ENCODE measurements at places on chromosomes 7 and 10.
A peak's percentile ranks its signal among the peaks of the same experiment; 100 is the strongest.

DNA sequence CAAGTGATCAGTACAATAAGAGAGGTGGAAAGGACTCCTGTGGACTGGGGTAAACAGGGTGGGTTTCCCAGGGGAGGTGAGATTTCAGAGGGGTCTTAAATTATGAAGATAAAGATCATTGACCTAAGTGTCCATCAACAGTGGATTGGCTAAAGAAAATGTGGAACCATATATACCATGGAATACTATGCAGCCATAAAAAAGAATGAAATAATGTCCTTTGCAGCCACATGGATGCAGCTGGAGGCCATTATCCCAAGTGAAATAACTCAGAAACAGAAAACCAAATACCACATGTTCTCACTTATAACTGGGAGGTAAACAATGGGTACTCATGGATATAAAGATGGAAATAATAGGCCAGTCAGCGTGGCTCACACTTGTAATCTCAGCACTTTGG, 28.9 kb upstream of the CUX1 start:
- H3K27me3 ChIP-seq = peaks cover 27% of the 10 kb centered on the region
- H3K4me3 ChIP-seq = no peak overlapping the region
- H3K27ac ChIP-seq = no peak overlapping the region
- H3K36me3 ChIP-seq = no peaks in the 10 kb centered on the region
- no peak for DNase-seq
- H3K4me1 ChIP-seq = peaks cover 6% of the 10 kb centered on the region

- no peak overlapping the region for H3K27ac ChIP-seq
- no peak overlapping the region for H3K4me3 ChIP-seq
- no peaks in the 10 kb centered on the region for H3K27me3 ChIP-seq
- no peak for DNase-seq
- no peaks in the 10 kb centered on the region for H3K4me1 ChIP-seq
Observed at GRCh38 chr10:108598831-108599230, 1324.5 kb downstream of the XPNPEP1 start.

DNA sequence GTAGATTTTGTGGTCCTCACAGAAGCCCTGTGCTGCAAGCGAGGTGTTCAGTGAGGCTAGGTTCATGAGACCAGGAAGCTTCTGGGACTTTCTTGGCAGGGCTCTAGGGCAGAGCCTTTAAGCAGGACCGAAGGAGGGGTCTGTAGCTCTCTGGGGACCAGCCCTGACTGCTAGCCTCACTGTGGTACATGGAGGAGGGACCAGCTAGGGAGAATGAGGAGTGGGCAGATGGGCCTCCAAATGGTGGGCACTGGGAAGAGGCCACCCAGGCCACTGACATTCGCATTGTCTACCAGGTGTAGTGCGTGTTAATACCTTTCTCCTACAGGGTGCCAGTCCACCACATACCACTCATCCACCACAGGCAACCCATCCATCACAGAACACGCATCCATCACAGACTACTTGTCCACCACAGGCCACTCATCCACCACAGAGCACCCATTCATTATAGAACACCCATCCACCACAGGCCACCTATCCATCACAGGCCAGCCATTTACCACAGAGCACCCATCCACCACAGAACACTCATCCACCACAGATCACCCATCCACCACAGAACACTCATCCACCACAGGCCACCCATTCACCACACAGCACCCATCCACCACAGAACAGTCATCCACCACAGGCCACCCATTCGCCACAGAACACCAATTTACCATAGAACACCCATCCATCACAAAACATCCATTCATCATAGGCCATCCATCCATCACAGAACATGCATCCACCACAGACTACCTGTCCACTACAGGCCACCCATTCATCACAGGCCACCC, 31.6 kb upstream of the ZNF488 start:
- no peak for DNase-seq
- H3K4me3 ChIP-seq = no peak overlapping the region
- no peaks in the 10 kb centered on the region for H3K36me3 ChIP-seq
- no peaks in the 10 kb centered on the region for H3K4me1 ChIP-seq
- no peak overlapping the region for H3K27ac ChIP-seq
- H3K27me3 ChIP-seq = peaks cover 5% of the 10 kb centered on the region

GRCh38 chr10:3564346-3565002, 220.5 kb downstream of the KLF6 start:
- DNase-seq = no peak
- H3K4me1 ChIP-seq = peaks cover 8% of the 10 kb centered on the region

- H3K4me1 ChIP-seq = peaks cover 5% of the 10 kb centered on the region
- H3K36me3 ChIP-seq = no peaks in the 10 kb centered on the region
- no peak overlapping the region for H3K27ac ChIP-seq
- peaks cover 22% of the 10 kb centered on the region for H3K27me3 ChIP-seq
- H3K4me3 ChIP-seq = no peak overlapping the region
Observed at GRCh38 chr10:121594623-121595350, 3.5 kb downstream of the FGFR2 start.

DNA sequence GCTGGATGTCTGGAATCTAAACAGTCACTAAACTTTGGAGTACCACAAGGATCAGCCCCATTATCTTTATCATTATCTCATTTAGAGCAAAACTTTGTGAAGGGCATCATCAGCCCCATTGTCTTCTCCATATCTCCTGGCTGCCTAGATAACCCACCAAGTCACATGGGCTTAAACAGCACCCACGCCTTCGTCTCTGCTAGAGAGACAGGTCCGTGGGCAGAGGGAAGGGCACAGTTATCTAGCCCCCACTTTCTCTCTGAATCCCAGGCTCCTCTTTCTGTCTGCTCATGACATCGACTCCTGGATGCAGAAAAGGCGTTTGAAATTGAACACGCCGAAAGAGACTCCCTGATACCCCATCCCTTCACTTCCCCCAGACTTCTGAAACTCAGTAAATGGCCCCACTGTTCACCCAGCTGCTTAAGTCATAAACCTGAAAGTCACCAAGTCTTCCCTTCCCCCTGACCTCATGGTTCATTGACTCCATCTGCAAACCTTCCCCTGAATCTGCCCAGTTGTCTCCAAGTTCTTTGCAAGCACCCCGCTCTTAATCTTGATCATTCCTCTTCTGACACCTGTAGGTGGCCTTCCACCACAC, 20.9 kb upstream of the PARD3 start:
- H3K4me1 ChIP-seq = no peaks in the 10 kb centered on the region
- no peak overlapping the region for H3K4me3 ChIP-seq
- no peak overlapping the region for H3K27ac ChIP-seq
- H3K36me3 ChIP-seq = peaks cover 3% of the 10 kb centered on the region
- H3K27me3 ChIP-seq = no peaks in the 10 kb centered on the region
- no peak for DNase-seq

DNA sequence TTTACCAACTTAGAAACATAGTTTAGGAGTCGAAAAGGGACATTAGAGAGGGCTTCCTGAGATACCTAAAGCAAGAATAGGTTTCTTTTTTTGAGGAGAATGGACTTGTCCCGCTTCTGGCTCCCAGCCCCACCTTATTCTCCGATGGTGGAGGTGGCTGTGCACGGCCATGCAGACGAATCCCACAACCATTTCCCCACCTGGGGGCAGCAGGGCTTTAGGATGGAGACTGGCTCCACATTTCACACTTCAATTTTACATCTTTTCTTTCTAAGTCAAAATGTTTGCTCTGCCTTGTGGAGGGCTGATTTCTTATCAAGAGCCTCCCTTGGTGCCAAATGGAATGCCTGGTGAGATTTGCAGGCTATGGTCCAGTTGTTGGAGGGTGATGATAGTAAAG, 118.5 kb downstream of the GLRX3 start:
- H3K27me3 ChIP-seq = no peaks in the 10 kb centered on the region
- no peak for DNase-seq
- H3K36me3 ChIP-seq = no peaks in the 10 kb centered on the region
- no peak overlapping the region for H3K4me3 ChIP-seq

GRCh38 chr7:134371971-134372370, 55.2 kb upstream of the SLC35B4 start:
- H3K4me3 ChIP-seq = no peak overlapping the region
- DNase-seq = no peak
- H3K36me3 ChIP-seq = no peaks in the 10 kb centered on the region
- H3K4me1 ChIP-seq = no peaks in the 10 kb centered on the region
- peaks cover 25% of the 10 kb centered on the region for H3K27me3 ChIP-seq

GRCh38 chr7:78716876-78717275, 736.6 kb downstream of the MAGI2 start:
- peaks cover 2% of the 10 kb centered on the region for H3K36me3 ChIP-seq
- no peak for DNase-seq
- H3K27me3 ChIP-seq = no peaks in the 10 kb centered on the region
- no peaks in the 10 kb centered on the region for H3K4me1 ChIP-seq
- H3K4me3 ChIP-seq = no peak overlapping the region
- H3K27ac ChIP-seq = no peak overlapping the region

- no peak for DNase-seq
- no peak overlapping the region for H3K27ac ChIP-seq
- H3K4me1 ChIP-seq = peaks cover 3% of the 10 kb centered on the region
- no peaks in the 10 kb centered on the region for H3K36me3 ChIP-seq
- no peak overlapping the region for H3K4me3 ChIP-seq
- peaks cover 33% of the 10 kb centered on the region for H3K27me3 ChIP-seq
Observed at GRCh38 chr7:23373151-23374004, 74.2 kb downstream of the MALSU1 start.

- no peak overlapping the region for H3K4me3 ChIP-seq
- DNase-seq = no peak
- H3K27me3 ChIP-seq = no peaks in the 10 kb centered on the region
Observed at GRCh38 chr7:137018468-137018867, 150.0 kb downstream of the CHRM2 start.

GRCh38 chr10:101041252-101041761, 10.3 kb downstream of the SFXN3 start:
- peak; percentile 71 for DNase-seq
- no peak overlapping the region for H3K27ac ChIP-seq
- H3K4me1 ChIP-seq = peaks cover 23% of the 10 kb centered on the region
- no peak overlapping the region for H3K4me3 ChIP-seq
- peaks cover 29% of the 10 kb centered on the region for H3K36me3 ChIP-seq
- peaks cover 2% of the 10 kb centered on the region for H3K27me3 ChIP-seq

DNA sequence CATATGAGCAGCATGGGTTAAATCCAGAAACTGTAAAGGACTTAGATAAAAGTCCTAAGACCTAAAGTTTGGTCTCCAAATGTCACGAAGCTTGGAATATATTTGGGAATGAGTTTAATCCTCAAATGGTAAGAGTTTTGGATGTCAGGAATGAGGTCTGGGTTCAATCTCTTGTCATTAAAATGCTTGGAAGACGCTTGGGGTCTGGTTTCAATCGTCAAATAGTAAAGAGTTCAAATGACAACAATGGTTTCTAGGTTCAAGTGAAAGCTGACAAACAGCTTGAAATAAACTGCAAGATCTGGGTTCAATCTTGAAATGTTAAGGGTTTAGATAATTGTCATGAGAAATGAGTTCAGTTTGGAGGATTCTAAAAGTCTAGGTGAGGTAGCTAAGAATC, 385.5 kb upstream of the HPS1 start:
- no peak overlapping the region for H3K4me3 ChIP-seq
- H3K27me3 ChIP-seq = no peaks in the 10 kb centered on the region
- no peaks in the 10 kb centered on the region for H3K4me1 ChIP-seq
- H3K27ac ChIP-seq = no peak overlapping the region

GRCh38 chr10:3002304-3002703, 65.0 kb upstream of the PFKP start:
- H3K27me3 ChIP-seq = peaks cover 23% of the 10 kb centered on the region
- H3K4me1 ChIP-seq = peaks cover 2% of the 10 kb centered on the region
- no peaks in the 10 kb centered on the region for H3K36me3 ChIP-seq
- H3K27ac ChIP-seq = no peak overlapping the region
- no peak overlapping the region for H3K4me3 ChIP-seq
- no peak for DNase-seq

GRCh38 chr10:30359373-30360206, 10.5 kb upstream of the MTPAP start:
- H3K27ac ChIP-seq = no peak overlapping the region
- H3K4me3 ChIP-seq = no peak overlapping the region
- H3K36me3 ChIP-seq = no peaks in the 10 kb centered on the region
- H3K4me1 ChIP-seq = no peaks in the 10 kb centered on the region
- DNase-seq = peak; percentile 52

DNA sequence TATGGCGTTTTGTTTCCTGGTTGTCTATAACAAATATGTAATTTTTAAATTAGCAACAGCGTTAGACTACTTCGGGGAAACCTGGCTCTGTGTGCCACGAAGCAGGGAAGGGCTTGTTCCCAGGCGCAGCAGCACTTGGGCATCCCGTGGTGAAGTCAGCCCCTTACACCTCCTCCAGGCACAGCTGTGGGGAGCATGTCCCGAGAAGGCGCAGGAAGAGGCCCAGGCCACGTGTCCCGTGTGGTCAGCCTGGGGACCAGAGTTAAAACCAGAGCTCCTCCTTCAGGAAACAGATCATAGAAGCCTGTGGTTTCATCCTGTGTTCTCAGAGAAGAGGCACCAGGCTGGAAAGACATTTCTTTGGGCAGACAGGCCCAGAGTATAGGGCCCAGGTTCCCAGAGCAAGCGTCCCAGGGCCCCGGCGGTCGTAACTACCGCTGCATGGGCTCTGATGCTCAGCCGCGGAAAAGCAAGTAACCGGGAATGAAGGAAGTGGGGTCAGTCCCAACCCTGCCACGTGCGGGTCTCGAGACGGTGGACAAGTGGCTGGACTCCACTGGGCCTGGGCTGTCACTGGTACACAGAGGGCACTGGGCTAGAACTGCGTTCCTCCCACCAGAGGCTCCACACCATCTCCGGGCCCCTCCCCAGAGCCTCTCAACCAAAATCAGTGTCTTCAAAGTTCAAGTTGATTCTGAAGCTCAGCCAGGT, 7.1 kb downstream of the NUDT1 start:
- DNase-seq = no peak
- peak overlapping the region; percentile 79 for H3K27ac ChIP-seq
- peaks cover 20% of the 10 kb centered on the region for H3K4me1 ChIP-seq
- no peaks in the 10 kb centered on the region for H3K27me3 ChIP-seq

DNA sequence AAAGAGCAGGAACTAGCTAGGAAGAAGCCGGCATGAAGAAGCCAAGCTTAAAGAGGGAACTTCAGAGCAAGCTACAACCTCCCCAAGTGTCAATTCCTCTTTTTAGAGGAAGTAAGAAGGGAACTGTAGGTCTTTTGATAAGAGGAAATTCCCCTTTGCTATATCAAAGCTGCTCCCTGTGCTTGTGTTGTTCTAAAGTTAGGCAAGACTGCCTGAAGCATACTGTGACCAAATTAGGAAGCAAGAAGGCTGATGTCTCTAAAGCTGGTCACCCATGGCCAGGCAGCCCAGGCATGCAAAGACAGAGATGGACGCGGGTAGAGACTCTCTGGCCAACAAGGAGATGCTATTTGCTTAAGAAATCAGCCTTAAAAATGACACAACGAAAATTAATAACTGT, 87.9 kb downstream of the RNF216 start:
- H3K36me3 ChIP-seq = peaks cover 14% of the 10 kb centered on the region
- no peak for DNase-seq
- H3K4me3 ChIP-seq = peak overlapping the region; percentile 90
- no peaks in the 10 kb centered on the region for H3K27me3 ChIP-seq

- H3K27ac ChIP-seq = no peak overlapping the region
- DNase-seq = no peak
- H3K4me1 ChIP-seq = no peaks in the 10 kb centered on the region
- no peaks in the 10 kb centered on the region for H3K36me3 ChIP-seq
- H3K4me3 ChIP-seq = no peak overlapping the region
- H3K27me3 ChIP-seq = no peaks in the 10 kb centered on the region
Observed at GRCh38 chr7:8913682-8914081, 480.3 kb downstream of the NXPH1 start.

All from effector memory CD8-positive, alpha-beta T cell (primary cell).